ENCODE measurements at places on chromosomes 3 and 15. TPM values are rescaled to one million over a fixed set of nuclear protein-coding genes. Genes with fewer than 3 reads are reported as not detected.

The RFTN1 gene
- 4.6 TPM for polyA plus RNA-seq

The GUCA1C gene
- polyA plus RNA-seq: not detected

The PTH1R gene
- polyA plus RNA-seq: 1.1 TPM

The LRRIQ4 gene
- not detected for polyA plus RNA-seq

The LMCD1 gene
- 21.8 TPM for polyA plus RNA-seq

The ATXN7 gene
- 4.0 TPM for polyA plus RNA-seq
